ENCODE measurements at places on chromosomes 3 and 15.

GRCh38 chr3:141623691-141624090 lies 114.4 kb upstream of the RNF7 start:
- no peak overlapping the region for H3K27ac ChIP-seq
- H3K36me3 ChIP-seq, result no peaks in the 10 kb centered on the region
- no peak overlapping the region for H3K4me3 ChIP-seq
- DNase-seq, result no peak
- H3K27me3 ChIP-seq, result no peaks in the 10 kb centered on the region

- peaks cover 6% of the 10 kb centered on the region for H3K36me3 ChIP-seq
- no peak overlapping the region for H3K27ac ChIP-seq
- H3K27me3 ChIP-seq, result no peaks in the 10 kb centered on the region
- no peak overlapping the region for H3K4me3 ChIP-seq
- no peak for DNase-seq
Measured at GRCh38 chr15:33076937-33077336, 117.6 kb downstream of the FMN1 start.

DNA sequence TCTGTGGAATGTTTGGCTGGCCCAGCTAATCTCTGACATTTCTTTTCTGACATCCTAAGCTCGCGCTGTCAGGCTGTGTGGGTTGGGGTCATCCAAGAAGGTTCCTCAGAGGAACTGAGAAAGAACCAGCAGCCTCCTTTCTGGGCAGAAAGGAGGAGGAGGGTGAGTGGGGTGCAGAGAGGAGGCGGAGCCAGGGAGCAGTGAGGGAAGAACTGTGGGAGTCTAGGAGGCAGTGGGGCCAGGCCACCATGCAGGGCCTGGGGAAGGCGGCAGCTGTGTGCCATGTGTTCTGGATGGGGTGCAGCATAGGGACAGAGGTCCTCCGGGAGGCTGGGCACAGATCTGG lies 5.3 kb downstream of the SEMA7A start:
- no peak overlapping the region for H3K27ac ChIP-seq
- peak overlapping the region; percentile 50 for H3K4me3 ChIP-seq
- H3K4me1 ChIP-seq, result peaks cover 15% of the 10 kb centered on the region

- no peaks in the 10 kb centered on the region for H3K4me1 ChIP-seq
- no peak overlapping the region for H3K27ac ChIP-seq
- DNase-seq, result no peak
- H3K36me3 ChIP-seq, result no peaks in the 10 kb centered on the region
- H3K4me3 ChIP-seq, result no peak overlapping the region
Measured at GRCh38 chr3:115270849-115271248, 123.8 kb upstream of the ZBTB20 start.

GRCh38 chr3:107092121-107092520 lies 285.1 kb upstream of the CCDC54 start:
- no peaks in the 10 kb centered on the region for H3K4me1 ChIP-seq
- no peak overlapping the region for H3K4me3 ChIP-seq
- DNase-seq, result no peak
- H3K27ac ChIP-seq, result no peak overlapping the region

- H3K27me3 ChIP-seq, result peaks cover 7% of the 10 kb centered on the region
- peaks cover 2% of the 10 kb centered on the region for H3K36me3 ChIP-seq
- no peak overlapping the region for H3K27ac ChIP-seq
- DNase-seq, result no peak
Measured at GRCh38 chr15:93048759-93049161, 40.3 kb downstream of the RGMA start.

GRCh38 chr3:58627570-58627885 lies 39.0 kb downstream of the FAM3D start:
- H3K4me3 ChIP-seq, result no peak overlapping the region
- peaks cover 18% of the 10 kb centered on the region for H3K27me3 ChIP-seq
- no peak for DNase-seq
- no peak overlapping the region for H3K27ac ChIP-seq
- peaks cover 4% of the 10 kb centered on the region for H3K4me1 ChIP-seq
